Right lobe of liver (tissue), 6 donors: ENCODE measurements at places on chromosomes 1 and 21. TPM values are rescaled to one million over a fixed set of nuclear protein-coding genes. Genes with fewer than 3 reads are reported as not detected.

DDX20 gene
- total RNA-seq = 3.9 TPM

PRR9 gene
- not detected for total RNA-seq

CXADR gene
- total RNA-seq = 48.4 TPM

- peak; percentile 20 for DNase-seq
These were observed 6.4 kb upstream of the PCBP3 start for GRCh38 chr21:45636951-45637646.

DNA sequence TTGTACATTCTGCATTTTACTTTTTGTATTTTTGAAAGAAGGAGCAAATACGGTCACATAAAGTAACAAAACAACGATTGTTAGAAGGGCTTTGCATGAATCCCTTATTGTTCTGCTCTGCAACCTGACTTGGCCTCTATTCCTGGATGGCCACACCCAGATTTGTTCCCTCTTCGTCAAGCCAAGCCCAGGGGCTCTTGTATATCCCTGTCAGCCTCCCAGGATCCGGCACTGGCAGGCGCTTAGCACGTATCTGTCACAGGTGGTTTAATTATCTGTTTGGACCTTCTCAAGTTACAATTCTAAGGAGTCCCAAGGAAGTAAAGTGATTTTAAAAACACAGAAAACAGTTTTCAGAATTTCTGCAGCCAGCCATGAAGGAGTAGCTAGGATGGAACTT lies 28.0 kb downstream of the CRYAA start:
- DNase-seq = no peak

- no peak for DNase-seq
These were observed 15.2 kb downstream of the TTC3 start for GRCh38 chr21:37088186-37088735.

DNA sequence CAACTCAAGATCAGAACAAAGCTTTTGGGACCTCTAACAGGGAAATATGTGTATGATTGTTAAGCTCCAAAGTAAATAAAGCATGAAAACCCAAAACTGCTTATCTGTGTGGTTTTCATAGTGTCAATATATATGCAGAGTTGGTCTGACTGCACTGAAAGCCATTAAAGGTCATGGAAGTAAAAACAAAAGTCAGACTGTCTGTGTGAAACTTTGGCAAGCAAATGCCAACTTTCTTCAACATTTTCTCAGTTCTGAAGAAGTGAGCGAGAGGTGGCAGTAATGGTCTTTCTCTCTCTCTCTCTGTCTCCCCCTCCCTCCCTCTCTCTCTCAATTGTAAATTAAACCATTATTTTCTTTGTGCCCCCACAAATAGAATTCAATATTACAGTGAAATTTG lies 100.1 kb upstream of the S1PR1 start:
- DNase-seq = no peak

GRCh38 chr21:31530364-31530763 lies 129.1 kb upstream of the SOD1 start:
- DNase-seq = no peak

- DNase-seq = no peak
These were observed 87.0 kb downstream of the NCAM2 start for GRCh38 chr21:21085206-21085605.

DNA sequence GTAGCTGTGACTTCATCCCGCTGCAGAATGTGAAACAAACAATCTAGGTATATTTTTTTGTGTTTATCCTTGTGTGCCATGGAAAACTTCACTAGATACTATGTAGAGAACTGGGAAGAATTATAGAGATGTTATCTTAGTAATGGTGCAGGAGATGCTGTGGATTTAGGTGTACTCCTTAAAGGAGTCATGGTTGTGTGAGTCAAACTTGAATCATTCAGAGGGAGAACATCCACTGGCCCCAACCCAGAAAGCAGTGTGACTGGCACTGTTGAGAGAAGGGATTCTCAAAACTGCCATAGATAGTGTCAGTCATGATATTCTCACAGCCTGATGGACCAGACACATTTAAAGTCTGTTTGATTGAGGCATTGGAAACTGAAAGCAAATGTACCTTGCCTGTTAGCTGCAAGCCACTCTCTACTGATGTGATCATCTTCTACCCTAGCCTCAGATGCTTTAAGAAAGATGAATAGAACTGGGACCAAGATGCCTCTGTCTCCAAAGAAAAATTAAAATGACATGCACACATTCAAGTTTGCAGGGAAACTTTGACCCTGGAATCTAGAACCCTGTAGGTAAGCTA lies 754.6 kb downstream of the MRPL39 start:
- no peak for DNase-seq

GRCh38 chr1:164838786-164839185 lies 279.8 kb downstream of the PBX1 start:
- no peak for DNase-seq

SHISA4 gene
- total RNA-seq = 2.5 TPM

ACTN2 gene
- 0.71 TPM for total RNA-seq

DNA sequence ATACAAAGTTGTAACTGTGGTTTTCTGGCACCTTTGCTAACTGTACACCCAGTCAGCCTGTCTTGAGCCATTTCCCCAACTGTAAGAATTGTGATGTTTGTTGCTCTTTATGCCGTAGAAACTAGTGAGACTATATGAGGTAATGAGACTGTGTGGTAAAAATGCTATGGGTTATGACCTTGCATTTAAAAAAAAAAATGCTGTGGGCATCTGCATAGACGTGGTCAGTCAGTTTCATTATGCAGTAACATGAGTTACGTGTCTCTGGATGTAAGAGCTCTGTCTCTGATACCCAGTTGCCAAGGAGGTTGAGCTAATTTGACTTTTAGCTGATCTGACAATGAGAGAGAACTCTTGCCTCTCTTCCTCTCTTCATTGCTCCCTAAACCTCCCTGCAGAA lies 80.6 kb upstream of the LAMC2 start:
- DNase-seq = no peak

- DNase-seq = peak; percentile 59
These were observed at the start of gene RNF220 for GRCh38 chr1:44405031-44405797. Gene RNF220 (plus strand): TSS chr1:44405255.

SPRR2B gene
- not detected for total RNA-seq

DNA sequence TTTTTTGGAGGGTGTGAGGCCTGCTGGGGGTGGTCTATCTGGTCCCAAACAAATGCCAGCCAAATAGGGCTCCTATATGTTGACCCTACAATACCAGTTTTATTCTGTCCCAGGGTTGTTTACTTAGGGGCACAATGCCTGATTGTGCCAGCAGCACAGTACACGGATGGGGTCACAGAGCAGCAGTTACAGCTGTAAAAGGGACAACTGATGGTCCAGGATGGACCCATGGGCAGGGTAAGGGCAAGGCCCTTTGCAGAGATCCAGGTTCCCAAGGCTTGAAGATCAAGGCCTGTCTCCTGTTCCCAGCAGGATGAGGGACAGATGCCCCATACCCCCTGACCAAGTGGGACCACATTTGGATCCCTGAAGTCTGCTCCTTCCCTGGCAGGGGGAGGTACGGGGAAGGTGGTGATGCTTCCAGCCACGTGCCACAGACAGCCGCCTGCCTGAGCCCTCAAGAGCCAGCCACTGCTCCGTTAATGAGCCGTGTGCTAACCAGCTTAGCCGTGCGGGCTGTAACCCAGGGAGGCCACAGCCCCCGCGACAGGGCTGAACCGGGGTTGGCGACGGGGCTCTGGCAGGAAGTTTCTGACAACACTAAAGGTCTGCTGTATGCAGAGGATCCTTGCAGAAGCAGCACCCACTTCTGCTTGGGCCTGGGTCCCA lies 18.2 kb downstream of the SLC6A9 start:
- DNase-seq = no peak

- DNase-seq = no peak
These were observed 149.1 kb upstream of the USP24 start for GRCh38 chr1:55364216-55364615.

TNFAIP8L2 gene
- total RNA-seq = 4.2 TPM

KRTAP26-1 gene
- total RNA-seq = not detected

DNA sequence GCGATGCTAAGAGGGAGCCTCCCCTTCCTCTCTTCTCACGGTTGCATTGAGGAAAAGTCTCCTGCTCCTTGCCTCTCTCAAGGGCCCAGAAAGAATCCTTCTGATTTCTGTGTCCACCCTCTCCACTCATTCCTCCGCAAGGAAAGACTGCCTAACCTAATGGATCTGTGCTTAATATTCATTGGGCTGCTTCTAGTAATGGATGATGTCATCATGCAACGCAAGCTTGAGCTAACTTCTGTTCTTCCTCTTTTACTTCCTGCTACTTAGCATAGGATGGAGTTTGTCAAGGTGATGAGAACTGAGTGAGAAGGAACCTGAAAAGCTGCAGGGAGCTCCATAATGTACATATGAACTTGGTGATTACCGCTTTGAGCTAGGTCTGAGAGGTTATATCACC lies 35.2 kb upstream of the HMGB4 start:
- no peak for DNase-seq

- DNase-seq = no peak
These were observed 120.2 kb upstream of the ESRRG start for GRCh38 chr1:216843409-216843808.

DYNLT4 gene
- not detected for total RNA-seq

- no peak for DNase-seq
These were observed 743 bp downstream of the CD52 start for GRCh38 chr1:26318338-26319064.

- DNase-seq = no peak
These were observed 159.3 kb upstream of the SGIP1 start for GRCh38 chr1:66374561-66375111.

MX1 gene
- total RNA-seq = 25.4 TPM

TTC24 gene
- not detected for total RNA-seq

GJA9 gene
- not detected for total RNA-seq

DNA sequence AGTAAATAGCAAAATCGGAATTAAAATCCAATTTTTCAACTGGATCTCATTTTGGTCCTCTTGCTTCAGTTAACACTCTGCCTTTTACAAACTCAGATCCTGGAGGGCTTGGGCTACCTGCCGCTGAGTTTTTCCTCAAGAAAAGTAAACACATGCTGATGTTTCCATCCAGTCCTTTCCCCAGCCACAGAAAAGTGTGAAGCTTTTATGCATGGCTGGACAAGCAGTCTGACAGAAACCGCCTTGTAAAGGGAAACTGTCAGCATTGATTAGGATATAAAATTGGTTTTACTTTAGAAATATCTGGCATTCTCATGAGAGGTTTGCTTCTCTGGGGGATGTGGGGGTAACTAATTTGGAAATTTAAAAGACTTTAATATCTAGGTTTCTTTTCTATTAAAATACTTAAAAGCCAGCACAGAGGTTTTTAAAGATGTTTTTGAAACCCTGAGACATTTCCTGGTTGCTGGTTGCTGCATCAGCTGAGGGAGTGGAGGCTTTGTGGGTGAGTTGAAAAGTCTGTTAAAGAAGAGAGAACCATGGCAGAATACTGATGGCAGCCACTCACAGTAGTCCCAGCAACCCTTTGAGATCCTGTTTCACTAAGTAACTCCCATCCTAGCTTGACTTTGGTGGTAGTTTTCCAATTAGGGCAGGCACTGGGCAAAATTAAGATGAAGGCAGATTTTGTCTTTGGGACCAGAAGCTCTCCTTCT lies 238.3 kb downstream of the PAPPA2 start:
- no peak for DNase-seq

GRCh38 chr1:197985351-197985750 lies 68.2 kb downstream of the LHX9 start:
- no peak for DNase-seq

DNA sequence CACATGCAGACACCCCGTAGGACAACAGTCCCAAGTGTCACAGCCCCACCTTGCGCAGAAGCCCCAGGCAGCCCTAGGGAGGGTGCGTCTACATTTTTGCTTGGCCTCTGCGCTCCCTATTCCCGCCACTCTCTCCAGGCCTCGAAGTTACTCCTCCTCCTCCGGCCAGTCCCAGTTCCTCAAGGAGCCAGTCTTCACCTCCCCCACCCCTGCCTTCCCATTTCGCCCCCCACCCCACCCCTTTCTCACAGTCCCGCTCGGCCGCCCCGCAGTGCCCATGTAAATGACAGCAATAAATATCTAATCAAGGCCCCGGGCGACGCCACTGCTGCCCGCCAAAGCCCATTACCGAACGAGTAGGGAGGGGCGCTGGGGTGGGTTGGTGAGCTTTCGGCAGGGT lies 3.2 kb downstream of the DMBX1 start:
- DNase-seq = no peak

GRCh38 chr21:37546949-37547614 lies 180.5 kb downstream of the DYRK1A start:
- no peak for DNase-seq

DNA sequence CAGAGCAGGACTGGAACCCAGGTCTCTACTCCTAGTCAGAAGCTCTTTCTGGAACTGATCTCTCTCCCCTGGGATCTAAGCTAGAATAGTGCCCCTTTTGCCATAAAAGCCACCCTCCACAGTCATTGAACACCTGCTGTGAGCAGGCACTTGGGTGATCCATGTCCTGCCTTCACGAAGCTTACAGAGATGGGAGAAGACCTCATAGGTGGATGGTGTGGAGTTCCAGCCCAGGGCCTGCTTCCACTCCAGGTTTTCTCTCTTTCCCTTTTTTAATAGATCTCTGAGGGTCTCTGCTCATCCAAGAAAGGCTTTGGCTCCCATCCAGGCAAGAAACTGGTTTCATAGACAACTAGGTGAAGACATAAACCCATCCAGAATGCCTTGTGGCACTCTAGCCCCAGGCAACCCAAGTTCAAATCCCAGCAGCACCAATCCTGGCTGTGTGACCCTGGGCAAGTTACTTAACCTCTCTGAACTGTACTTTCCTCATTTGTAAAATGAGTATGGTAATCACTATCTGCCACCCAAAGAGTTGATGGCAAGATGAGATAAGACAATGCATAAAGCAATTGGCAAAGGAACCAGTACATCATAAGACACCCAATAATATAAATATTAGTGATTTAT lies 46.4 kb upstream of the TMEM51 start:
- no peak for DNase-seq

- DNase-seq = no peak
These were observed 215.8 kb downstream of the BARHL2 start for GRCh38 chr1:90501281-90501680.

DNA sequence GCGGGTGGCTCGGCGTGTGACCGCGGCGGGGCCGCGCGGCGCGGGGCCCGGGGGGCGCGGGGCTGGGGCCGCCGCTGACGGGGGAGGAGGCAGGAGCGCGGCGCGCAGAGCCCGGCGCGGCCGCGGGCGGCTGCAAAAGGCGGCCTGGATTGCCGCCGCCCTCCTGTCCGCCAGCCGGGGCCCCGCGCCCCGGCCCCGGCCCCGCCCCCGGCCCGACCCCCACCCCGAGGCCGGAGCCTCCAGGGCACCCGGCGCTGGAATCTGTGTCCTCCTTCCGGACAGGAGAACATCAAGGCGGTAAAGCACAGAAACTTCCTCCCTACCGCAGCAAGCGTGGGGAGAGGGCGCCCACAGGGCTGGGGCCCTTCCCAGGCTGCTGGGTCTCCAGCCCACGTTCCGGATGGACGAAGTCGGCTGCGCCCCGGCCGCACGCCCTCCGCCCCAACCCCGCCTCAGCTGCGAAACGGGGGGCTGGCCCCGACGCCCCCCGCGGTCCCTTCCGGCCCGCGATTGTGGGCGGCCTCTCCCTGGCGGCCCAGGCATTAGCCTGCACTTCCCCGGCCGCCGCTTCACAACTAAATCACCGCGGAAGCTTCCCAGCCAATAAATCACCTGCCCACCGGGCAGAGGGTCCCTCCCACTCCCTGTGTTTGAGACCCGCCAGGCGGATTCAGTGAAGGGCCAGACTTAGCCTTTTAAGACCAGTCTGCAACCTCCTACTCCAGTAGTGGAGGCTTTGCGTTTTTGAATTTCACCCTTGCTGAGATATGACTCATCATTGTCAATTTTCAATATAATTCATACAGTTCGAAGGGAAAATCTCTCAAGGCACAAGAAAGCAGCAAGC lies 106.0 kb downstream of the SLC45A1 start:
- peak; percentile 70 for DNase-seq

CAMK1G gene
- not detected for total RNA-seq

- no peak for DNase-seq
These were observed 36.0 kb downstream of the OVAAL start for GRCh38 chr1:180594723-180595122.
